Left lobe of liver (tissue), 2 donors: ENCODE measurements at places on chromosomes 4 and X. TPM values are rescaled to one million over a fixed set of nuclear protein-coding genes. Genes with fewer than 3 reads are reported as not detected.

- no peak for DNase-seq
These were observed 1.7 kb upstream of the STIM2 start for GRCh38 chr4:26858947-26859401.

GRCh38 chr4:14848229-14848628, 154.1 kb upstream of the CPEB2 start:
- no peak for DNase-seq

GRCh38 chr4:141102367-141102766, 30.9 kb downstream of the RNF150 start:
- no peak for DNase-seq

CXCL8 gene
- total RNA-seq, result 0.28 TPM

- no peak for DNase-seq
These were observed 9.2 kb upstream of the SORCS2 start for GRCh38 chr4:7183161-7183560.

DNA sequence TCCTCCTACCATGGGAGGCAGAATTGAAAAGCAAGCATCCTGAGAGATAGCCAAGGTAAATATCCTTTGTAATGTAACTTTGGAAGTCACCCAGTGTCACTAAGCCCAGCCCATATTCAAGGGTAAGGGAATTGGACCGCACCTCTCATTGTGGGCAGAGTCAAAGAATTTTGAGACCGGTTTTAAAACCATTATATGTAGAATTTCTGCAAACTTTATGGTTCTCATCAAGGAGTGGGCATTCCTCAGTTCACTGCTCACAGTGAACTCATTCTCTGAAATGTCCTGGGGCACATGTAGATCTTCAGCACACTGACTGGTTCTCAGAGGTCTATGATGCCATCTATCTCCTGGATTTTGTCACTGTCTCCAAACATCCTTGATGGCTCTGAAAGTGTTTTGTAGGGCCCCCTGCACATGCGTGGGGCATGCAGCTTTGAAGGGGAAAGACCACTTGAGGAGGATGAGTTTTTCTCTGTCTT, 35.3 kb upstream of the CHRNA9 start:
- no peak for DNase-seq

UGDH gene
- total RNA-seq, result 225 TPM

GRCh38 chr4:25378437-25378743, 1.3 kb downstream of the ANAPC4 start:
- DNase-seq, result no peak

PCDH10 gene
- not detected for total RNA-seq

DNA sequence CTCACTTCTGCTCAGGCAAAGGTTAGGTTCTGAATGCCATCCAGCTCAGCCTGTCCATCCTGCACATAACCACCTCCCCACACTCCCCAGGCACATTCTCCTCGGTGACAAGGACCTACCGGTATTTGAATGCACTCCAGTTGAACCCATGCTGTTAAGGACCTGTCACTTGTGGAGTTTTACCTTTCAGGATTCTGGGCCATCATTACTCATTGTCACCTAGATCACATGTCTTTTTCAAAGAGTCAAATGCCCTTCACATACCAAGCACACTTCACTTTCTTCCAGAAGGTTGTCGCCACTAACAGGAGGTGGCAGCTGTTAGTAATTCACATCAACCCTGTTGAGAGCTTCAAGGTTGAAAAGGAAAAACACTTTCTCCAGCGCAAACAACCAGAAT, 218.3 kb downstream of the SOWAHB start:
- DNase-seq, result no peak
